ENCODE measurements at places on chromosomes 6 and 20.

DNA sequence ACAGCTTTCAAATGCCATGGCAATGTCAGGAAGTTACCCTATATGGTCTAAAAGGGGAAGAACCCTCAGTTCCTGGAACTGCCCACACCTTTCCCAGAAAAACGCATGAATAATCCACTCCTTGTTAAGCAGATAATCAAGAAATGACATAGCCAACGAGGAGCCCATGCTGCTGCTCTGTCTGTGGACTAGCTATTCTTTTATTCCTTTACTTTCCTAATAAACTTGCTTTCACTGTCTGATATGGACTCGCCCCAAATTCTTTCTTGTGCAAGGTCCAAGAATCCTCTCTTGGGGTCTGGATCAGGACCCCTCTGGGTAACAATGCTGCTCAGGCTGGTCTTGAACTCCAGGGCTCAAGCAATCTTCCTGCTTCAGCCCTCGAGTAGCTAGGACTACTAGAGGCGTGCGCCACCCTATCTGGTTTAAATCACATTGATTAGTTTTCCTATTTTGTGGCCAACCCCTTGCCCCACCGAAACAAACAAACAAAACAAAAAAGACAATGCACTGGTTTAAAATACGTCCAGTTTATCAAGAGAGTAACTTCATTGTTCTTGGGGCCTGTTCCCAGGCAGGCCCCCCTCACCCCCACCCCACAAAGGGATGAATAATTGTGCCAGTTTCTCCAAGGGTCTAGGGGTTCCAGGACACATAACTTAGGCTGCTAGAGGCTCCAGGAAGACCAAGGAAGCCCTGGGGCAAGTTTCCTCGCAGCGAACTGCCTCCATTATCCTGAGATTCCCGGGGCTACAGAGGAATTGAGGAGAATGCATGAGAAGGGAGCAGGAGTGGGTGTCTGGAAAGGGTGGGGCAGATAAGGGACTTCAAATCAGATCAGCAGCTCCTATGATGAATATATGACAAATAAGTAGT lies 10.1 kb upstream of the AKAP12 start:
- DNase-seq, result no peak

GRCh38 chr6:165662749-165663376 lies at the start of gene PDE10A:
PDE10A (minus strand) TSS chr6:165663241; CDS start chr6:165662811, 430 bp downstream.
- no peak for DNase-seq

- DNase-seq, result peak; percentile 36
Observed at GRCh38 chr6:81126150-81126549, 626.3 kb downstream of the TENT5A start.

DNA sequence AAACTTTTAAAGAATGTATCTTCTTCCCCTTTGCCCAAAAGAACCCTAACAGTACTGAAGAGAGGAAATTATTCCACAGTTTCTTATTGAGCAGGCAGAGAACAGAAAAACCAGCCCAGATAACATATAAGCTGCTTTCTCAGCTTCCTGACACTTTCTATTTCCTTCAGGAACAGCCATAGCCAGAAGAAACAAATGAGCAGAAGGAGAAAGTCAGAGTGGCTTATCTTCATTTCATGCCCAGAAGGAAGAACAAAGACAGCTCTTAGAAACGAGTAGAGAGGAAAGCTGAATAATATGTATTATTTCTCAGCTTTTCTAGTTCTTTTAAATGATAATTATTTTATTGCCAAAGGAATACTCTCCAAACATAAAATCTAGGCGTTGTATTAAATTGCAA lies 793.7 kb downstream of the GRIK2 start:
- DNase-seq, result no peak

DNA sequence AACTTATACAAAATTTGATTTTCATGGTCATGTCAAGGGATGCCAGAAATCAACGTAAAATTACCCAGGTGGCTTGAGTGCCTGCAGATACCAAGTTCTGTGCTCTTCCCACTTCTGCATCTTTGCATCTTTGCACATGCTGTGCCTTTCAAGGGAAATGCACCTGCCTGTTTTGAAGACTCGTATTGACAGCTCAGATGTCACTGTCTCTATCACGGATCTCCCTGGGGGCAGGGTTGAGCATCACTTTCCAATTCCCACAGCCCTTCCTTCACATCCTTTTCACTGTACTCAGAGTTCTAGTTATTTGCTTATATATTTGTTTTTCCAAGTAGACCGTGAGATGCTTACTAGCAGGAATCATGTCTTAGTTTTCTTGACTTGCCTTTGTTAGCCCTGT lies 274.2 kb downstream of the CDH26 start:
- no peak for DNase-seq

- no peak for DNase-seq
Observed at GRCh38 chr6:6046716-6047115, 40.0 kb upstream of the NRN1 start.

GRCh38 chr6:26473758-26474438 lies 16.1 kb downstream of the BTN2A1 start:
- DNase-seq, result peak; percentile 88

- peak; percentile 8 for DNase-seq
Observed at GRCh38 chr6:89667872-89668556, 29.5 kb upstream of the LYRM2 start.

DNA sequence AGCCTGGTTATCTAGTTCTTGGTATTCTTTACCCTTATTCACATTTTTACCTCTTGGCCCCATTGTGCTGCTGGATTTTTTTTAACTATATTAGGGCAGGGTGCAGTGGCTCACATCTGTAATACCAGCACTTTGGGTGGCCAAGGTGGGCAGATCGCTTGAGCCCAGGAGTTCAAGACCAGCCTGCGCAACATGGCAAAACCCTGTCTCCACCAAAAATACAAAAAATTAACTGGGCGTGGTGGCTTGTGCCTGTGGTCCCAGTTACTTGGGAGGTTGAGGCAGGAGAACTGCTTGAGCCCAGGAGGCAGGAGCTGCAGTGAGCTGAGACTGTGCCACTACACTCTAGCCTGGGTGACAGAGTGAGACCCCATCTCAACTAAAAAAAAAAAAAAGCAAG lies 12.2 kb upstream of the TAF8 start:
- DNase-seq, result no peak

- no peak for DNase-seq
Observed at GRCh38 chr6:160788806-160789205, 86.8 kb downstream of the PLG start.

DNA sequence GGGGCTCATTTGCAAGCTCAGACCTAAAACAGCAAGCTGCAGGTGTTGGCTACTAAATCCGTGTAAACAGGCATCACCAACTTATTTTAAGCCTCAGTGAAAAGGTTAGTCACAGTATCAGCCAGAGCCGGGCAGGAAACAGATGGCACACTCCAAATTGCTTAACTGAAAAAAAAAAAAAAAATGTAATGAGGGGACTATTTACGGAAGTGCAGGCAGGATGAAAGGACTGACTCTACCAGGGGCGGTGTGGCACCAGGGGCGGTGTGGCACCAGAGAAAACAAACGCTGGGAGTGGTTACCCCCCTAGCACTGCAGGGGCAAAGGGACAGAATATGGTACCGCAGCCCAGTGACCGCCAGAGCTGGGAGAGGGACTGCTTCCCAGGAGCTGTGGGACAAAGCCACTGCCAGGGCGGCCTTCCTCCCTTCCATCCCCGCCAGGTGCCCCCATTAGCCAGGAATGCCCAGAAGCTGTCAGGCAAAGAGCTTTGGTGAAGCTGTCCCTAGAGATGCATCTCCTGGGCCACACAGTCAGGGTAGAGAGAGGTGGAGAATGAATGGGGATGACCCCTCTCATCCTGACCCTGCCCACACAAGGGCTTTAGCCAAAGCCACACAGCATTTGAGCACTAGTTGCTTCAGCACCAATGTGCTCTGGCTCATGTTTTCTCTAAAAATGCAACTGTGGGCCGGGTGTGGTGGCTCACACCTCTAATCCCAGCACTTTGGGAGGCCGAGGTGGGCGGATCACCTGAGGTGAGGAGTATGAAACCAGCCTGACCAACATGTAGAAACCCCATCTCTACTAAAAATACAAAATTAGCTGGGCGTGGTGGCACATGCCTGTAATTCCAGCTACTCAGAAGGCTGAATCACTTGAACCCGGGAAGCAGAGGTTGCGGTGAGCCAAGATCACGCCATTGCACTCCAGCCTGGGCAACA lies 39.6 kb upstream of the GFOD1 start:
- no peak for DNase-seq

DNA sequence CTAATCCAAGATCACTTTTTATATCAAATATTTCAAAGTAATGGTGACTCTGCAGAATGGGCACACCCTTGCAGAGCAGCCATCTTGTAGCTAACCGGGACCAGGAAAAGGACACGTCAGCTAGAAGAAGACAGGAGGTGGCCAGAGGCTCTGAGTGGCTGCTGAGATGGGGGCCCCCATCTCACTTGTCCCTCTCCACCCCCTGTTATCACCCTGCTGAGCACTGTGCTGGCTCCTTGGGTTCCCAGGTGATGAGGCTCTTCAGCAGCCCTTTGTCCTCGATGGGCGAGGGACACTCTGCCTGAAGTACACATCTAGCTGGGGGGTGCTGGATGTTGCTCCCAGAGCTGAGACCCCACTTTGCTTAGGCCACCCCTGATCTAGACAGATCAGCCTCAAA lies 126.3 kb downstream of the UST start:
- no peak for DNase-seq

DNA sequence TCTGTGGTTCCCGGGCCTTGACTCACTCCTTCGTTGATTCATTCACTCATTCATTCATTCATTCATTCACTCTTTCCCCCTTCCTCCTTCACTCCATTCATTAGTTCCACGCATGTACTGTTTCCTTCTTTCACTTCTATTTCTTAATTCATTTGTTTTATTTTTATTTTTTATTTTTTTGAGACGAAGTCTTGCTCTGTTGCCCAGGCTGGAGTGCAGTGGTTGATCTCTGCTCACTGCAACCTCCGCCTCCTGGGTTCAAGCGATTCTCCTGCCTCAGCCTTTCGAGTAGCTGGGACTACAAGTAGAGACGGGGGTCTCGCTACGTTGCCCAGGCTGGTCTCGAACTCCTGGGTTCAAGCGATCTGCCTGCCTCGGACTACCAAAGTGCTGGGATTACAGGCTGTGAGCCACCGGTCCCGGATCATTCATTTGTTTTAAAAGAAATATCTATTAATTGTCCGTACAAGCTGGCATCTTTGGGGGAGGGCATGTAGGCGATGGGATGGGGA lies 427 bp upstream of the NFKBIE start:
- no peak for DNase-seq

DNA sequence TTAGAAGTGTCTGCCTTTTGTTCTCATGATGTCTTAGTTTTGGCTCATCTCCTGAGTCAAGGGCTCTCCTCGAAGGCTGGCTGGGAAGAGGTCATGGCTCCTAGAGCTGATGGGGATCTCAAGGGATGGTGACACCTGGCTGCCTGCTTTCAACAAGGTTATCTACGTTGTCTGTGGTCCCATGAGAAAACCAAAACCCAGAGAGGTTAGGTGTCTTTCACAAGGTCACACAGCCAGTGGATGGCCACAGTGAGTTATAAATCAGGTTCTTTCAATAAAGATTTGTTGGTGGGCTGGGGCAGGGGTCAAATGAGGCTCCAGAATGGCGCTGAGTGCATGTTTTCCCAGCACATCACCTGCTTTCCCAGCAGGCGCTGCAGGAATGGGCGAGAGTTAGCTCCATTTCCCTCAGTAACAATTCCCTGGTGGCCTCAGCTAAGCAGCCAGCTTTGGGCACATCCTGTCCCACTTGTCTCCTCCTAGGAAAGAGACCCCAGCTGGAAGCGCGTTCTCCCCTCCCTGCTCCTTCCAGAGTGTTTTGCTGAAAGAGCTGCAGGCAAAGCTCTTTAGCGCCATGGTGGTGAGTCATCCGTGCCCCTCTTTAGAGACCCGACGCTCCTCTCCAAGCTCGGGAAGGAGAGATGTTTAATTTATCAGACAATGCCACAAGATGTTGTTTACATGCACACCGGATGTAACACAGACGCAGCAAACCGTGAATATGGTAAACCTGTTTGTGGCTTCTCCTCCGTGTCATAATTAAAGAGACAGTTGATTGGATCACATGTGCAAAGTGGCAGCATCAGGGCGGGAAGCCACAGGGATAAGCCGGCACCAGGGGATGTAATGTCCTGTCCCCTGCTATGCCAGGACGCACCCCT lies 109.7 kb downstream of the LRFN2 start:
- no peak for DNase-seq

DNA sequence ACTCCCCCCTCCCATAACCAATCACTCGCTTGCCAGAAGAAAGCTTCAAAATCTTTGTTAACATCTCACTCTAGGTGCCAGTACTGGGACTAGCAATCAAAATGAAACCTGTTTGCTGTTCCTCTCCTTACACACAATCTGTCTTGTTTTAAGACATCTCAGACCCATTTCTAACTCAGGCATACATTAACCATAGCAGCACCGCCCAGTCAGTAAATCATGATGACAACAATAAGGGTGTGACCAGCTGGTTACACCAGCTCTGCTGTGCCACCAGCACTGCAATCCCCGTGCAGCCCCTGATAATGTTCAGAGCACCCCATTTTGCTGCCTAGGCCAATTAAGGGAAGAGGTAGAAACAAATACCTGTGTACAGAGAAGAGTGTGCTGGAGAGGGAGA lies 185.2 kb upstream of the TAB2 start:
- no peak for DNase-seq

DNA sequence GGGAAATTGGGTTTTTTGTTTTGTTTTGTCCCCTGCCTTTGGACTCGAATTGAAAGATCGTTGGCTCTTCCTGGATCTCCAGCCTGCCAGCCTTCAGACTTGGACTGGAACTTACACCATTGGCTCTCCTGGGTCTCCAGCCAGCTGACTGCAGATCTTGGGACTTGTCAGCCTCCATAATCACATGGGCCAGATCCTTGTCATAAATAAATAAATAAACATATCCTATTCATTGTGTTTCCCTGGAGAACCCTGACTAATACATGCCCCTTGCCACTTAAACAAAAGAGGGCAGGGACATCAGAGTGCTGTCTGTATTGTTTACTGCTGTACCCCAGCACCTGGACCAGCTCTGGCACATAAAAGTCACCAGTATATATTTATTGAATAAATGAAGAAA lies 101.5 kb downstream of the CAP2 start:
- DNase-seq, result no peak

- no peak for DNase-seq
Observed at GRCh38 chr20:2750491-2751251, 49.8 kb downstream of the CPXM1 start.

DNA sequence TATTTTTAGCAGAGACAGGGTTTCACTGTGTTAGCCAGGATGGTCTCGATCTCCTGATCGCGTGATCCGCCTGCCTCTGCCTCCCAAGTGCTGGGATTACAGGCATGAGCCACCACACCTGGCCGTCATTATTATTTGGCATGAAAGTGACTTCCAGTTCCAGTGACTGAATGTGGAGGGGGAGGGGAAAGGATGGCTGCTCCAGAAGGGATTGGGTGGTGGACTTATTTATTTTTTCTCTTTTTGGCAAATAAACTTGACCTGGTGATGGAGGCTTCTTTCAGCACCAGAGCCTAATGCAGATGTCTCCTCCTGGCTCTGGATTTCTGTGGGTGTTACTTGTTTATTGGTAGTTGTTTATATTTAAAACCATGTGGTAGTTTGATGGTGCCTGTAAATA lies 16.9 kb upstream of the SLC22A23 start:
- DNase-seq, result no peak

GRCh38 chr20:41003143-41003935 lies 25.3 kb upstream of the TOP1 start:
- DNase-seq, result peak; percentile 94

- no peak for DNase-seq
Observed at GRCh38 chr20:49287555-49288249, 9.8 kb upstream of the ZNFX1 start.

GRCh38 chr6:13295576-13295975 lies 32.8 kb downstream of the TBC1D7 start:
- no peak for DNase-seq

All from GM04504 (cell line).